ENCODE measurements at places on chromosomes 5 and 9.

GRCh38 chr5:130316971-130317680 lies 412.9 kb downstream of the CHSY3 start:
- no peak for DNase-seq

GRCh38 chr5:136315667-136316066 lies 49.7 kb downstream of the TRPC7 start:
- DNase-seq: no peak

GRCh38 chr9:135275571-135276289 lies 188.3 kb downstream of the OLFM1 start:
- DNase-seq: no peak

DNA sequence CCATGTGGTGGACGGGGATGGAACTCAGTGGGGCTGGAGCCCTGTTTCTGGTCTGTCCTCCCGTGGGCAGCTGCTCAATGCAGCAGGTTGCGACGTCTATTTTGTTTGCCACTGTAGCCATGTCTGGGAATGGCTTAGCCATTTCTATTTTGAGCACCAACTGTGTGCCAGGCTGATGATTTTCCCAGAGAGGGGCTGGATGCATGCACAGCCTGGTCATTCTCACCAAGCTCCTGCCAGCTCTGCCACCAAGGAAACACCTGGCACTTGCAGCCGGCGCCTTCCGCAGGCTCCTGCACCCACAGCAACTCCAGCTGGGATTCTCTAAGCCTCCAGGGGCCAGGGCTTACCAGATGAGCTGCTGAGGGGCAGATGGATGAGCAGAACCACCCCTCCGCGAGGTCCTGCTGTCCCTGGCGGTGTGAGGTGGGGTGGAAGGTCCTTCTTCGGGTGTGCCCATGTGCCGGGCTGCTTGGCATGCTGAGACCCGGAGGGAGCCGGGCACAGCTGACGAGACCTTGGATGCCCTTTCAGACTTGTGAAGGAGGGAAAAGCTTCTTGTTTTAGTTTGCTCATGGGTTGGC lies 151.2 kb downstream of the RXRA start:
- DNase-seq: no peak

DNA sequence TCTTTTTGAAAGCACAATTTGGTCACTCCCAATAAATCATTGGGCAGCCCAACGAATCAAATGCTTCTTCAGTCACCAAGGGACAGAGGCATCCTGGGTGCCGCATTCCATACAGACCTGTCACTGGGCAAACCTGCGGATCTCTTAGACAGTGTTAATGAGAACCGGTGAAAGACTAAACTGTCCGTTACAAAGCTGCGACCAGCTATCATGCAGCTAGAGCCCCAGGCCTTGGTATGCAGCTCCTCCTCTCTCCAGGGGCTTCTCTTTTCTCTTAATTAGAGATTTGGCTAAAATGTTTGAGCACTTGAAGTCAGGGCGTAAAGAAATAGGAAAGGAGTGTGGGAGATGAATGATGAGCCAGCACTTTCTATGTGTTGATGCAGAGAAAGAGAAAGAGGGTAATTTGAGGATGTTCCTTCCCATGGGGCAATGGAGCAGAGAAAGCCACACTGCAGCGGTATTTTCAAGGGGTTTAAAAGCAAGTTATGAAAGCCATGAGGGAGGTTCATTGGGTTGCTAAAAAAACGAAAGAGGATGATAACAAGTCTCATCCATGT lies 175.3 kb downstream of the RFK start:
- no peak for DNase-seq

DNA sequence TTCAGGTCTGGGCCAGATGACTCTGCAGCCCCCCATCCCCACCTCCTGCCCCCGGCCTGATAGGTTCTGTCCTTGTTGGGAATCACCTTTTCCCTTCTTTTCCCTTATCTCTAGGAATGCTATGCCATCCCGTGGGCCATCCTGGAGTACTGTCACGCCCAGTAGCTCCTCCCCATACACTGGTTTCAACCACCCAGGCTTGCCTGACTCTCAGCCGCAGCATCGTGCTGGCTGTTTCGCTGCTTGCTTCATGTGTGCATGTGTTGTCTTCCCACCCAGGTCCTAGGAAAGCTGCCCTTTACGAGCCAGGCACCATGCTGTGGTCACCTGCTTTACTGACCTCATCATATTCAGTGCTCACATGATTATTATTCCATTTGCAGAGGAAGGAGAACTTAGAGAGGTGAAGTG lies 71.8 kb downstream of the ANGPTL2 start:
- DNase-seq: no peak

DNA sequence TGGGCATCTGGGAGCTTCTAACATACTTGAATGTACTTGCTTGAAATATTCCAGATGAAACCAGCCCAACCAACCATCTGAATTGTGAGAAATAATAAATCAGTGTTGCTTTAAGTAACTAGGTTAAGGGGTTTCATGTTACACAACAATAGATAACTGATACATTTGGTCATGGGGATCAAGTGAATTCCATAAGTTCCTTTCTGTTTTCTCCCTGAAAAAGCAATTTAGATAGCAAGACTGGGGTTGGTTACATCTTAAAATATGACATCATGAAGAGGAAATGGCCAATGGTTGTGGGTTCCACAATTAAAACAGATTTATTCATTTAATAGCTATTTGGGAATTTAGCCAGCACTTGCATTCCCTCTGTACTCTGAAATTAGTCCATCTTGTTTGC lies 559.7 kb downstream of the TLR4 start:
- no peak for DNase-seq

DNA sequence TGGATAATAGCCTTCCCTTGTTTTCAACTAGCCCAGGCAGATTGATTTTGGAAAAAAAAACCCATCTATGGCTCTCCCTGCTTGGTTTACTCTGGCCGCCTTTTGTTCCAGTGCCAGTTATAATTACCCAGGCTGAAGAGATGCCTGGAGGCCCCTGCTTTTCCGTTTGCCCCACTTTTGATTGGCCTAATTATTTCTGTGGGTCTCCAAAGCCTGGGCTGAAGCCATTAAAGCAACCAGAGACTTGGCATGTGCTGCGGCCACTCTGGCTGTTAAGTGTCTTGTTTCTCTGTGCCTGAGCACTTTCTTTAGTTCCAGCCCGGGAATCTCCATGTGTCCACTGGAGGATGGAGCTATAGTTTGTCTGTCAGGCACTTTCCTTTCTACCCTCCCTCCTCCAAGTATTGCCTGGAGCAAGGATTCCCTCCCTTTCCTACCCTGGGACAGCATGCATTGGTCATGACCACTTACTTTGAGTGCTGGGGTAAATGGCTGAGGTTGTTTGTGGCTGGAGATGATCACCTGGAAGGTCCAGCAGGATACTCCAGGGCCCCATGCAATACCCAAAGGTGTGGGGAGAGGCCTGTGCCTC lies 105.1 kb upstream of the CTSL start:
- no peak for DNase-seq

- DNase-seq: no peak
These were observed 3.7 kb downstream of the B4GALT7 start for GRCh38 chr5:177603631-177604030.

Measured in activated T-cell treated with anti-CD3 and anti-CD28 coated beads for 1 hour (primary cell).